ENCODE measurements at places on chromosomes 3 and 15.

- no peak for DNase-seq
Measured at GRCh38 chr3:67490658-67491057, 163.8 kb downstream of the SUCLG2 start.

DNA sequence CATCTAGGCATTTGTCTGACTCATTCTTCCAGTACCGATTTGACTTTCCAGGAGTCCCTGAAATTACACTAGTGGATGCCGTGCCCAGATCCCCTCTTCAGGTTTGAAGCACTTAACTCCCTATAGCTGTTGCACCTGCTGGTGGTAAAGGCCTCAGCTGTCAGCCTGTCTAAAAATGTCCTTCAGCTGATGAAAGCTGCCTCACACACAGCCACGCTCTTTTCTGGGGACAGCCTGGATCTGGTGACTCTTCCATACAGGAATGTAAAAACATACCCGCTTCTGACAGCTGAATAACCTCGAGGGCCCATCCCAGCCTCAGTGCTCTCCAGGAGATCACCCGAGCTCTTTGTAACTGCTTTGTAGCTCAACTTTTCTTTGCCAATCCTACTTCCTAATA lies 534.1 kb upstream of the GRM7 start:
- DNase-seq: peak; percentile 13

- DNase-seq: no peak
Measured at GRCh38 chr3:77288348-77288747, 248.4 kb downstream of the ROBO2 start.

DNA sequence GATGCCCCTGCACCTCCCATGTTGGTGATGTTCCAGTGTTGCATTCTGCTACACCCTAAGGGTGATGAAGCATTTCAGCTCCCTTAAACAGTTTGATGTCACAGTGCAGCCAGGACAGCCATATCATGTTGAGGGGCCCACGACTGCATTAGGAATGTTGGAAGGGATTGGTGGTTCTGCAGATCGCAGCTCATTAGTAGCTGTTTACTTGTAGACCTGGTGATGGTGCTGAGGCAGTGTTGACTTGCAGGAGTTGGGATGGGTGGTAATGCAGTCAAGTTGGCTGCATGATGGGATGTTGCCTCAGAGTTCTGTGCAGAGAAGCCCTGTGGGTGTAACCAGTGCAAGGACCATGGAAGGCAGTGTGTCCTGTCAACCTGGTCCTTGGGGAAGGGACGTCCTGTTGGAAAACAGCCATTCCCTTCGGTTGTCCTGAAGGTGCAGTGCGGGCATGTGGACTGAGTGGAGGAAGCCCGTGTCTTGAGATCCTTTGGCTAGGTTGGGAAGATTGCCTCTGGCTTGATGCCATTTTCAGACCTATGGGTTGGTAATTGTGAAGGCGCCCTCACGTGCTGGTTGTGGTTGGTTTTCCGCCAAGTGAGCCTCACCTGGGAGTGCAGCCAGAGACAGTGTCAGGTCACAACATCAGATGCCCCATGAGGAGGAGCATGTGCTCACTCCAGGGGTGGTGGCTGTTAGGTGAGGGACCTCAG lies 100.7 kb downstream of the SNRPN start:
- DNase-seq: no peak

DNA sequence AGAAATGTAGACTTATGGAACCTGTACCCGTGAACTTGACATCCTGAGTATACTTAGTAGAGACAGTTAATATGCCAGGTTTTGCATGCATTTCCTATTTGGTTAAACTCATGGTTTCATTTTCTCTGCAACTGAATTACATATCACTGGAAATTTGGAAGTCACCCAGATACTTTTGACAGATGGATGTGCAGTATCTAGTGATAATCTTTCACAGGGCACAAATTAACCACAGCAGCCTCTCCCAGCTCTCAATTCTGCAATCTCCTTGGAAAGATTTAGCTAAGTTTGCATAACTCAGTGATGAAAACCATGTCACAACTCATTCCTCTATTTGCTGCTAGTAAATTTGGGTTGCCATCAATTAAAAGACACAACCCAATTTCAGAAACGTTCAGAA lies 162.3 kb upstream of the TPM1 start:
- DNase-seq: no peak

DNA sequence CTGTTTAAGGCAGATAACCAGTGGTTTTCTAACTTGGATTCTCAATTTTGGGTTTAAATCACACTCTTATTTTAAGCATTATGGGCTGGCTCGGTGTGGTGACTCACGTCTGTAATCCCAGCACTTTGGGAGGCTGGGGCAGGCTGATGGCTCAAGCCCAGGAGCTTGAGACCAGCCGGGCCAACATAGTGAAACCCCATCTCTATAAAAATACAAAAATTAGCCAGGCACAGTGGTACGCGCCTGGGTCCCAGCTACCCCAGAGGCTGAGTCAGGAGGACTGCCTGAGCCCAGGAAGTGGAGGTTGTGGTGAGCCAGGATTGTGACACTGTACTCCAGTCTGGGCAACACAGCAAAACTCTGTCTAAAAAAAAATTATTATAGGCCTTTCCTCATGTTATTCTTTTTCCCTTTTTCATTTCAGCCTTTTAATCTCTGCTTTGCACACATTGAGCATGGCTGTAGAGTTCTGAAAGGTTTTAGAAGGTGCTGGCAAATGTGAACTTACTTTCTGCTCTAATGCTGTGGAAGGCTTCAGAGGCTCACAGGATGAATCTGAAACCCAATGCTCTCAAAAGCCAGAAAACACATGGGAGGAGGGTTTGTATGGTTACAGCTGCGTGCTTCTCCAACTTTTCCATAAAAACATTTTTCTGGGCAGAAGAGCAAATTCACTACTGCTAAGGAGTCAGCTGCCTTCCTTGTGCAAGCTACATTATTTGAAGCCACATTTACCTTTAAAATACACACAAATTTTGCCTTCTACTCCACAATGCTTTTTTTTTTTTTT lies 32.5 kb downstream of the CHAC1 start:
- no peak for DNase-seq

- DNase-seq: peak; percentile 58
Measured at GRCh38 chr15:47477341-47477740, 240.0 kb upstream of the SEMA6D start.

GRCh38 chr15:87238451-87239068 lies 1018.0 kb downstream of the NTRK3 start:
- DNase-seq: no peak

- DNase-seq: no peak
Measured at GRCh38 chr3:15541371-15541770, 19.9 kb upstream of the COLQ start.

DNA sequence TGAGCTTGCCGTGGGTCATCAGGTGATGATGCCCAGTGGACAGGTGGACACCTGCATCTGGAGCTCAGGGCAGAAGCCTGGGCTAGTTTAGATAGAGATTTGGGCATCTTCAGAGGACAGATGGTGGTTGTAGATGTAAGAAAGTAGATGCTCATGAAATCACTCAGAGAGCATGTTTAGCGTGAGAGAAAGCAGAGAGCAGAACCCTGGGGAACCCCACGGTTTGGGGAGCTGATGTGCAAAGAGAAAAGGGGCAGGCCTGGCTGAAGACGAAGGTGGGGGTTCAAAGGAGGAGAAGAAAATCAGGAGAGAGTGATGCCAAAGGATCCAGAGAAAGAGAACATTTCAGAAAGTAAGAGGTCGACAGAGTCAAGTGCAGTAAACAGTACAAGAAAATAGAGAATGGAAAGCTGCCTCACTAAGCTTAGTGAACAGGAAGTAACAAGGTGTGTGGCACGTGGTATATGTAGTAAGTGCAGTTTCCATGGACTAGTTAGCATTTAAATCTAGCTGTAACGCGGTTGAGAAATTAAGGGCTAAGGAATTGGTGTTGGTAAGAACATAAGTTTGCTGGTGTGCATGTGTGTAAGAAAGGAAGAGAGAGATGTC lies 13.5 kb downstream of the TIGIT start:
- no peak for DNase-seq

DNA sequence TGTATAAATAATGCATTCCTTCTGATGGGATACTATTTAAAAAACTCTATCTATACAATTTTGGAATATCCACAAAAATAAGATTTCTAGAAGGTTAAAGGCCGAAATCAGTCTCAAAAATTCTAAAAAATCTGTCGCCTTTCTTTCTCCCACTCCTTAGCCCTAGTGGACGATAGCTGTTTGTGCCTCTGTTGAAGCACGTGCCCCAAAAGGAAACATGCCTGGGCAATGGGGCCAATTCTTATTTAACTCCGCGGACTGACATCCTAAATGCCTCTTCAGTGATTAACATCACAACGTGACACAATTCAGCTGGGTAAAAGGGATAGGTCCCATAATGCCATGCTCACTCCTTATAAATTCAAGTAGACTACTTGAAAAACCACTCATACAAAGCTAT lies 65.1 kb downstream of the GAP43 start:
- no peak for DNase-seq

DNA sequence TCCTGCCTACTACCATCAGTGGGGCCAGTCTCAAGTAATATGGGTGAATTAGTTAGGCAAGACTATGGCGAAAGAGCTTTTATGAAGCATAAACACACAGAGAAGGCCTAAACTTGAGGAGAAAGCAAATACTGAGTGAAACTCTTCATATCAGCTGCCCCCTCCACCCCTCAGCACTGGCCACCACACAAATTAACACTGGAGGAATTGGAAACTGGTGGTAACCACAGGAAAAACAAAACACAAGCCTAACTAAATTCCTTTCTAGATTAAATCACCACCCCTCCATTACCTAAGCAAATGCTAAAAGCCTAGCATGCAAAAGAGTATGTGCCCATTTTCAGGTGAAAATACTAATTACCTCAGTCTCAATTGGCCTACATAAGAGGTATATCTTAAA lies 774.7 kb upstream of the NECTIN3 start:
- no peak for DNase-seq

GRCh38 chr3:31022716-31023115 lies 128.3 kb upstream of the GADL1 start:
- no peak for DNase-seq

- no peak for DNase-seq
Measured at GRCh38 chr3:11563865-11564185, 79.9 kb downstream of the VGLL4 start.

- DNase-seq: no peak
Measured at GRCh38 chr3:144502402-144502801, 530.8 kb downstream of the DIPK2A start.

- no peak for DNase-seq
Measured at GRCh38 chr3:26703519-26703918, 80.9 kb downstream of the LRRC3B start.

- no peak for DNase-seq
Measured at GRCh38 chr3:4754180-4755086, 224.8 kb upstream of the BHLHE40 start.

DNA sequence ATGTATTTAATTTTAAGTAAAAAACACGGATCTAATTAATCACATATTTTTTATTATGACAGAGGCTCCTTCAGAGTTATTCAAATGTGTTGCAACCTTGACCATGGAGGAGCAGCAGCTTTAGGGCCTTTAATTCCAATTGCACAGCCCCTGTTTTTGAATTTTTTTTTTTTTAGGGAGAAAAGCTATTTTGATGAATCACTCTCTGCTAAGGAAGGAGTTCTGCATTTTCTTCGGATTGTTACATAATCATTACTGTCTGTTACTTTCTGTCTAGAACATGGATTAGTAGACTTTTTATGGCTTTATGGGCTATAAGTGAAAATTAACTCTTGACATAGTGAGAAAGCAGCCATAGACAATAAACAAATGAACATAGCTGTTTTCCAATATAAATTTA lies 90.8 kb downstream of the MCTP2 start:
- DNase-seq: no peak

GRCh38 chr3:154969366-154969765 lies 110.8 kb upstream of the MME start:
- DNase-seq: no peak

- no peak for DNase-seq
Measured at GRCh38 chr3:102896851-102897621, 462.2 kb downstream of the ZPLD1 start.

GRCh38 chr3:37554364-37554763 lies 307.3 kb upstream of the CTDSPL start:
- DNase-seq: no peak

DNA sequence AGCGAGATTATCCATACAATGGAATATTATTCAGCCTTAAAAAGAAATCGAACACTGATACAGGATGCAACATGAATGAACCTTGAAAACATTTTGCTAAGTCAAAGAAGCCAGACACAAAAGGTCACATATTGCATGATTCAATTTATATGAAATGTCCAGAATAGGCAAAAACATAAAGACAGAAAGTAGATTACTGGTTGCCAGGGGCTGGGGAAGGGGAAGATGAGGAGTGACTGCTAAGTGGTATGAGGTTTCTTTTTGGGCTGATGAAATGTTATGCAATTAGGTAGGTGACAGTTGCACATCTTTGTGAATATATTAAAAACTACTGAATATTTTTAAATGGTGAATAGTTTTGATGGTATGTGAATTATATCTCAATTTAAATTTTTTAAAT lies 38.3 kb downstream of the LRRFIP2 start:
- DNase-seq: no peak

GRCh38 chr3:20074226-20075063 lies 34.2 kb downstream of the KAT2B start:
- no peak for DNase-seq

DNA sequence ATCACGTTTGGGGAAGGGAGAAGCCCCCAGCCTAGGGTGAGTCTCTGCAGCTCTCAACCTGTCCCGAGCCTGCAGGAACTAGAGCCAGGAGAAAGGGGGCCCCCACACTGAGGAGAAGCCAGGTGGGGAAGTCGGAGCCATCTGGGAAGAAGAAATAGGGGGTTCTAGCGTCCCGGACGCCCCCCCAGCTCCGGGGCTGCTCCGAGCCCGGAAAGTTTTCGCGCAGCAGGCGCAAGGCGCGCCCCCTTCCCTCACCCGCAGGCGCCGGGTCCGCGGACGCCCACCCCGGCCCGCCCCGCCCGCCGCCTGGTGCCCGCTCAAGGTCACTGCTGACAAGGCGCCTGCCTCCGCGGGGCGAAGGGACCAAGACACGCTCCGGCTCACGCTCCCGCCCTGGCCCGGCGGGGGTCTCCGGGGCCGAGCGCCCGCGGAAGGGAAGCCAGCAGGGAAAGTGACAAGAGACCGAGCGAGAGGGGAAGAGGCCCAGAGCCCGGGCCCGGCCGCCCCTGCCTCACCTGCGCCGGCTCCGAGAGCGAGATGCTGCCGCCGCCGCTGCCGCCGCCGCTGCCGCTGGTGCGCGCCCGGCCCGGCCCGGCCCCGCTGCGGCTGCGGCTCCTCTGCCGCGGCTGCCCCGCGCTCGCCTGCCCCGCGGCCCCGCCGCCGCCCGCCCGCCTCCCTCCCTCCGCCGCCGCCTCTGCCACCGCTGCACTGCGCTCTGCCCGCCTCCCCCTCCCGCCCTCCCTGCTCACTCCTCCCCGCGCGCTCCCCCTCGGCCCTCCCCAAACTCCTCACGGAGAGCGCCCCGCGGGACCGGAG lies 108.4 kb upstream of the SLC6A11 start:
- DNase-seq: no peak

GRCh38 chr15:90033448-90033847 lies 32.3 kb downstream of the ZNF710 start:
- no peak for DNase-seq

Data from NCI-H2029 treated with DMSO at 0.1 percent for 48 hours (cell line).